A549 (cell line): ENCODE measurements at places on chromosomes 1 and 21.

DNA sequence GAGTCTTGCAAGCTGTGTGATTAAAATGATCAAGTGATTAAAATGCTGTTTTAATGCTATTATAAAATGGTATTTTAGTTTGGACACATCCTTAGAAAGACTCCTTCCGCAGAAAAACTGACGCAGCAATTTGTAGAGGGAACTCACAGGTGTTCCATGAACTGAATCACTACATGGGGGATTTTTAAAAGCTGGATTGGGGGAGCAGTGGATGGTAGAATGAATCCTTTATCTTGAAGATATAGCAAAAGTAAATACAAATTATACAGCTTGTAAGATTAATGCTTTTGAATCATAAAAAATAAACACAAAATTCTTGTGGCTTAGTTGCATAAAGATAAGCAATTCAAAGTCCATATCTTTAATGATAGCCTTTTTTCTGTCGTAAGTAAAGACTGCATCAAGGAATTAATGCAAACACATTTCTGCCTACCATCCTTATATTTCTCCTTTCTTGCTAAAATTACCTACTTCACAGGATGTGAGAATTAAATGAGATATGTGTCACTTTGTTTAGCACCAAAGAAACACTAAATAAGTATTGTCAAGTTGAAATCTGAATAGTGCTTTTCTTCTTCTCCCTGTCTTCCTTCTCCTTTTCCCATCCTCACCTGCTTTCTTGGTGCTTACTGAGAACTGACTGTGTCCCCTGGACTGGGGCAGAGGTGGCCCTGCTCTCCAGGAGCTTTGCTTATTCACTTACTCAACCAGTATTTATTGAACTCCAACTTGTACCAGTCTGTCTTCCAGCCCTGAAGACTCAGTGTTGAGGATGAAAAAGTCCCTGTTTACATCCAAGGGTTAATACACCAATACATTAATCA lies 61.5 kb upstream of the F3 start:
- DNase-seq = no peak

DNA sequence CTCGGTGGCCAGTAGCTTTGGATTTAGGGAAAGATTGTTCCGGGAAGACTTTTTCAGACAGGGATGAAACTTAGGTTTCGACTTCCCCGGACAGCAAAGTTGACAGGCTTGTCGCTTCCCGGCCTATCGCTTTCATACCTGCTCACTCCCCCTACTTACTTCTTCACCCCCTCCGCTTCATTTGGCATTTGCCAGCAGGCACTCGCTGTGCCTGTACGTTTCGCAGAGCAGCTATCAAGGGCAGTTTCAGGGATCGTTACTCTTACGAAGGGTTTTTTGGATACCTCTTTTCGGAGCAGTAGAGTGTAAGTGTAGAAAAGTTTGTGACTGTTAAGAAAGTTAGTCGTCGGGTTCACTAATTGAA lies 393 bp downstream of the BLZF1 start:
- no peak for DNase-seq

- no peak for DNase-seq
These were observed 120.8 kb downstream of the CLEC20A start for GRCh38 chr1:178376008-178376407.

DNA sequence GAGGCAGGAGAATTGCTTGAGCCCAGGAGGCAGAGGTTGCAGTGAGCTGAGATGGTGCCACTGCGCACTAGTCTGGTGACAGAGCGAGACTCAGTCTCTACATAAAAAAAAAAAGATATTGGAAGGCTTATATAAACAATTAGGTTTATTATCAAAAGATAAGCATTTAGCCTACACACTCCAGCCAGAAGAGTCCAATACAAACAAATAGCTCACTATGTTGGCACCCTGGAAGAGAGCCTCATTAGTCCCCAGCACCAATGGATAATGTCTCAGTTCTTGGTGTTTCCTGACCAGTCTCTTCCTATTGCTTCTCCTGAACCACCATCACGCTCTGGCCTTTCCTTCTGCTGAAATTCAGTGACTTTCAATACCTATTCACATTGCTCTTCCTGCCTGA lies 48.6 kb upstream of the ATP1A1 start:
- no peak for DNase-seq

DNA sequence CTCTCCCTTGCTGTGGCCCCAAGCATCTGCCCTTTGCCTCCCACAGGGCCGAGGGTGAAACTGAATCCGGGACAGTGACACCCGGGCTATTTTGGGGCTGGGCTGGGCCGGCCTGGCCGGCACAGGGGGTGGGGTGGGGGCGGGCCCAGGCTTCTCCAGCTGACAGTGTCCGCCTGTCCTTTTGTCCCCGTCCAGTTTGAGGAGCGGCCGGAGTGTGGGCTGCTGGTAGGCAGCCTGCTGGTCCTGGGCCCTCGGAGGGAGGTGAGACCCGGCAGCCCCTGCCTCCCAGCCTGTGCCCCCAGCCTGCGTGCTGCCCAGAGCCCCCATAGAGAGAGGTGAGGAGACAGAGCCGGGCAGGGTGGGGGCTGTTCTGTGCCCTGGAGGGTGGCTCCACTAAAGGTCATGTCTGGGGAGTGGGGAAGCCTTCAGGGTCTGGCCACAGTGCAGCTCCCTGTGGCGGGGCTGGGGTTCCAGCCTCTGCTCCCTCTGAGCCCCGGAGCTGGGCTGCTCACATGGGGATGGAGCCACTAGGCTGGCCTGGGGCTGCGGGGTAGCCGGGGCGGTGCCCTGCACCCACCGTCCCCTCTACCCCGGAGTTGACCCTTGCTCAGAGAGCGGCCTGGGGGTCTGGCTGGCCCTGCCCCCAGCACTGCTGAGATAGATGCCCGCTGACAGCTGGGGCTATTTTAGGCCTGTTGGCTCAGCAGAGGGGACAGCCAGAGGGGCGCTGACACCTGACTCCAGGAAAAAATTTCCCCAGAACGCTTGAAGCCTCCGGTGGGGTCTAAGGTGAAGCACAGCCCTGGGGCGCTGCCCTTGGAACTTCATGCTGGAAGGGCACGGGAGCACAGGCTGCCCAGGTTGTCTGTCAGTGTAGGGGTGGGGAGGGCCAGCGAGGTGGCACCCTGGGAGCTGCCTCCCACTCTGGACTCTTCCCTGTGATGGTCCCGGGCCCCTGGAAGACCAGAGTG lies at the start of gene OBSCN:
Gene OBSCN, plus strand, starts transcription at position 194 of the 971 bp plus-strand sequence. CDS start 3,740 bp downstream, outside the sequence.
- no peak for DNase-seq

DNA sequence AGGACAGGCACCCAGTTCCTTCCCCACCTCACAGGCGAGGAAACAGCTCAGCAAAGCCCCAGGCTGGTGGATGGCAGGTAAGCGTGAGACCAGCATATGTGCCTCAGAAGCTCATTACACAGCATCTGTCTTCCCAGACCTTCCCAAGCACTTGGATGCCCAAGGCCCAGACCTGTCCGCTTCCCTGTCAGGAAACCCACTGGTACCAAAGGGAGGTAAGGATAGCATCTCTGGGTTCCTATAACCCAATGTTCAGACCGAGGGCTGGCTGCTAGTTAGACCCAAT lies 3.3 kb downstream of the POFUT2 start:
- no peak for DNase-seq
